ENCODE measurements at places on chromosomes 12 and 14.

GRCh38 chr12:24039113-24039525 is 89.6 kb upstream of the SOX5 start:
- DNase-seq: peak; percentile 49

DNA sequence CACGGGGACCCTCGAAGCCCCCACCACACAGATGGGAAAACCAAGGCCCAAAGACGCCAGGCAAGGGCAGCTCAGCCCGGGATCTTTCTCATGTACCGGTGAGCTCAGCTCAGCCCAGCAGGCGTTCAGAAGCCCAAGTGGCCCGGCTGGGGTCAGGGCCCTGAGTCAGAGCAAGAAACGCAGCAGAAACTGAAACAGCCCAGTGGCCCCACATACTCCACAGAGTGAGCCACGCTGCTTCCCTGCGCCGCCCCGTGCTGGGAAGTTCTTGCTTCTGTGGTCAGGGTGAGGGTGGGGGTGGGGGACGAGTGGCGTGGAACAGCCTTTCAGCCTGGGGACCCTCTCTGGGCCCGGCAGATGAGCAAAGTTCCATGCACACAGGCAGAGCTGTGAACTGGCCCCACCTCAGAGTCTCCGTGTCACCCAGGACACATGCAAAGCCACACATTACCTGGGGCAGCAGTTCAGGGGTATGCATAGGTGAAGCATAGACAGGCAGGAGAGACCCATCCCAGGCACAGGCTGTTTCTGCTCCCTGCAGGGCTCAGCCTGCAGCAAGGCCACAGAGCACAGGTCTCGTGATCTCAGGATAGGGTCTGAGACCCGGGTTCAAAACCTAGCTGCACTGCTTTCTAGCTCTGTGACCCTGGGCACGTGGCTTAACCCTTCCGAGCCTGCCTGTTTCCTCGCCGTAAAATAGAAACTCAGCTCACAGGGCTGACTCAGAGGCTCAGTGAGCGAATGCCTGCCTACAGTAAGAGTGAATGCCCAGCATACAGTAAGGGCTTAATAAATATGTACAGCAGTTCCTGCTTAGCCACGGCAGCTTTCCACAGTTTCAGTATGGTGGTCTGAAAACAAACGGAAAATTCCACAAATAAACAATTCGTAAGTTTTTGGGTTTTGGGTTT is 21.6 kb downstream of the NCOR2 start:
- no peak for DNase-seq

DNA sequence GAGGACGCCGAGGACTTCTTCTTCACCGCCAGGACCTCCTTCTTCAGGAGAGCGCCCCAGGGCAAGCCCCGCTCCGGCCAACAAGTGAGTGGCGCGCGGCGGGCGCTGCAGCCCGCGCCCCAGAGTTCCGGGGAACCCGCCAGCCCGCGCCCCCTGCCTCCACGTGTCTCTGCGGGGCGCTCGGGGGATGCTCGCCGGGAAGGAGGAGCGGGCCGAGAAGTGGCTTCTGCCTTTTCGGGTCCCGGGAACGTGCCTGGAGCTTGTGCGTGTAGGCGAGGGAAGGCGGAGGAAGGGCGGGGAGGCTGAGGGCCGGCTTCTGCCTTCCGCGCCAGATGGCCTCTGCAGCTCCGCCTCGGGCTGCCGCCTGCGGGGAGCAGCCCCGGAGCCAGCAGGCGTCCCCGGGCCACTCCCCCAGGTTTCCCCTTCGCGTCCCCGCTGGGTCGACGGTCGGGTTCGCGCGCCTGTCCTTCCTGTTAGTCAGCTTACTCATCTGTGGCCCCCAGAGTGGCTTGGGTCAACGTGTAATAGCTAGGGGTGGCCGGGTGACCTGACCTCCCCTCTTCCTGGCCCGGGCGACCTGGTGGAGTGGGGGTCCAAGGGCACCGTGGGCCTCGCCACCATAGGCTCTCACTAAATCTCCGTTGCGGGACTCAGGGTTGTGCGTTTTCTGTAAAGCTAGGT is 505 bp downstream of the RASSF3 start:
- DNase-seq: peak; percentile 50

DNA sequence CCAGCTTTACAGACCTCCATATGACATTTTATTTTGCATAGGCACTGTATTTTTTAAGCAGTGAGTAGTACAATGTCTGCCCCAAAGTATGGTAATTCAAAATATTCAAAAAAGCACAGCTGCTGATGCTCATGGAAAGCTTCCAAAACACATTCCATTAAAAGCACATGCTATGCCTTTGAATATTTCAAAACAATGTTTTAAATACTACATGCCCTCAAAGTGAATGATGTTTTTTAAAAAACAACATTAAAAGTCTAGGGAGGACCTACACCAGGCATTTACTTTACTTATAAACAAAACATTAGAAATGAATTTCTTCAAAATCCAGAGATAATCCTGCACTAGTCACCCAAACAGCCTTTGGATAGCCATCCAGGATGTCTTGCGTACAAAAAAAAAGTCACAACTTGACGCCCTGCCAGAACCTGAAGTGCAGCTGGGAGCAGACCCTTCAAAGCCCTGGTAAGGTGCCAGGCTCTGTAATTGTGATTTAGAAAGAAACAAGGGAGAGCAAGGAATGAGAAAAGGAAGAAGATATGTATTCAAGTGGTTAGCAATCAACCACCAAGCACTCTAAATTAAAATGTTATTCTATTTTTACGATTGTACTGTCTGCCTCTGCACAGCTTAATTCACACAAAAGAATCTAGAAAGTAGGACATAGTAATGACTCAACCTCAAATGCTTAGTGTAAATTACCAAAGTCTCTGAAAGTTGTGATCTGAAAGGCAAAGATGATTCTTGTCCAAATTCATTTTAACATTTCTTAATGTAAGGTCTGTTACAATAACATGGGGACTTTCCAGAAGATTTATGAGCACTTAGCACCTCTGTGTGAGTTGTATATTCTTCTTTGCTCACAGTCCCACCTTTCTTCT is 31.9 kb downstream of the CEP83 start:
- DNase-seq: no peak

GRCh38 chr14:37139710-37140109 is 32.7 kb downstream of the SLC25A21 start:
- DNase-seq: peak; percentile 30

DNA sequence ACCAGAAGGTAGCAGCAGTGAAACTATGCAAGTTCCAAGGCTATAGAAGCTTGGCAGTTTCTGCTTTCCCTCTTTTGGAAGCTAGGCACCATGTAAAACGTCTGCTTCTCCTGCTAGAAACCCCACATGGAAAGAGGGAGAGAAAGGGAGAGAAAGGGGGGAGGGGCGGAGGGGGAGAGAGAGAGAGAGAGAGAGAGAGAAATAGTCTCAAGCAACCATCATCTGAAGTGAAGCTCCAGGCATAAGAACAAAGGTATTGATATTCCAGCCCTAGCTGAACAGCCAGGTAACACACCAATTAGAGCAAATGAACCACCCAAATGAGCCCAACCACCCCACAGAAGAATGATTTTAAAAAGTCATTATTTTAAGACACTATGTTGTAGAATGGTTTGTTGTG is 8.5 kb downstream of the SLC6A15 start:
- DNase-seq: no peak

DNA sequence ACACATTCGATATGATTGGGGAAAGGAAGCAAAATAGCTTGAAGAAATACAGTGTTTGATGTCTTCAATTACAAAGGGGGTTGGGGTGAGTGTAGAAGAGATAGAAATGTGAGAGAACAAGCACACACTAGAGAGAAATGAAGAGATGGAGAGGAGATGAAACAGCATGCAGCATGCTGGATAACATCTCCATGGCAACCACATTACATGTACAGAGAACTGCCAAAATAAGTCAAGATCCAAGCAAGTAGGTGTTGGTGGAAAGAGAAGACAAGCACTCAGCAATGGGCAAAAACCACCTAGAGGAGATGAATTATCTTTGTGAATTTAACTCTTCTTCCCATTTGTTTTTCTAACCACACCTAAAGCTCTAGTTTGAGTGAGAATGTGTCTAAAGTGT is 289.8 kb downstream of the GRIN2B start:
- no peak for DNase-seq

- no peak for DNase-seq
These were observed 9.3 kb upstream of the CALCOCO1 start for GRCh38 chr12:53736592-53736991.

DNA sequence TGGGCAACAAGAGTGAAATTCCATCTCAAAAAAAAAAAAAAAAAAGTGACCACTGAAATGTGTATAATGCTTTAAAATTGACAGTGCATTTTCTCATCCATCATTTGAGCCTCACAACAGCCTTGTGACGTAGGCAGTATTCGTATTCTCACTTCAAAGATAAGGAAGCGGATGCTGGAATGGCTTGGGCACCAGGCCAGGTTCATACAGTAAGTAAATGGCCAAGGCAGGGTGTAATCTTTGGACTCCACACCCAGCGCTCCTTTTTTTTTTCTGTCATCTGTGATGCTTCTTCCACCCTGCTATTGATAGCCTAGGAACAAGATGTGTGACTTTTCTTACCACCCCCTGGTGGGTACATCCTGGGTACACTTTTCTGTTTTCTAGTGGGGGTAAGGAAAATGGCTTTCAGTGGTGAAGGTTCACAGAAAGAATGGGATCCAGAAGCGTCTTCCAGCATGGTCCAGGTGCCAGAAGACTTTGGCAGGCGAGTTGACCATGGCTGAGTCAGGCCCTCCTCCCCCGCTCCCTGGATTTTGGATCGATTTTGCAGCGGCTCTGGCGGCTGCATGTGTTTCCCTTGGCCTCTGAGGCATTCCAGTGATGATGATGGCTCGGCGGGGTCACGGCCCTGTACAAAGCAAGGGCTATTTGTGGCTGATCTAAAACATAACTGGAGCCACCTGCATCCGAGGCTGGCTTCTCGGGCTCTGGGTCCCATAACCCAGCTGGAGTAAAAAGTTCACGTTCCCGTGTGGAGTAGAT is 110.6 kb downstream of the CACNA1C start:
- no peak for DNase-seq

DNA sequence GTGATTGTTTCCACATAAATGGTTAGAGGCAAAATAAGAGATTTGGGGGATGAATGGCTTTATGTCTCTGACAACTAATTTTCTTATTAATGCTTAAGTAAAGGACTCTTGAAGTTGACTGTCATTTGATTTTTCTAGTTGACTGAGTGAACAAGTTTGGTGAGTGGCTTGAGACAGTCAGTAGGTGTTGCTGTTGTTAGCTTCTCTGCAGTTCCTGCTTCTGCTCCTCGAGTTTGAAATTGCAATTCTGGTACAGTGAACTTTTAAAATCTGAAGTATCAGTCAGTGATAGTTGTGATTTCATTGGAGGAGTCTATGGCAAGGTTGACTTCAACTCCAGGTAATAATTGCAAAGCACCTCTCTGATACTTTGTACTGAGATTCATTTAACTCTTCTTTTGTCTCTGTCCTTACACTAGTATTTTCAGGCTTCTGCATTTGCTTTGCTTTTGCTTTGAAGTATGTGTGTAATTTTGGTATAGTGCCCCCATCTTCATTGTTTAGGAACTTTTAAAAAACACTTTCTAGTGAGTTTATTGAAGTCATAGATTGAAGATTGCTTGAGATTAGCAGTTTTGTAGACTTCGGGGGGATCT is 415.5 kb downstream of the PCNX1 start:
- peak; percentile 61 for DNase-seq
